ENCODE measurements at places on chromosomes 11 and 22. TPM values are rescaled to one million over a fixed set of nuclear protein-coding genes. Genes with fewer than 3 reads are reported as not detected.

DNA sequence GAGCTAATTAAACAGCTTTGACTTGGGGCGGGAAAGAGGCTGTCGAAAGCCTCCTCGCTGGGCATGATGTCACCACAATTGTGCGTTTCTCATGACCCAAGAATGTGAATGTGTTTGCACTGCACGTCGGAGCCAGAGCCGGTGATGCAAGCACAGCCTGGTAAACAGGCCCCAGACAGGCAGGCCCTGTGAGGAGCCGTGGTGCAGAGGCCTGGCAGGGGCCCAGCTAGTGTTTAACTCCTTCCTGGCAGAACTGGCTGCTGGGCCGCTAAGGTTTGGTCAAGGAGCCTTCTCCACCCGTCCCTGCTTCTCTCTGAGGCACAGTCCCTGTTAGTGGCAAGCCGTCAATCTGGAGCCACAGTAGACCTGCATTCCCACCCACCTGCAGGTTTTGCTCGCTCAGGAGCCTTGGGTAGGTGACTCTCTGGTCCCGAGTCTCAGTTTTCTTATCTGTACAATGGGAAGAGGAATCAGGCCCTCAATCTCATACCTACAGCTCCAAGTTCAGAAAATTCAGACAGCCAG lies 25.4 kb upstream of the SMTN start:
- H3K4me3 ChIP-seq, result no peak overlapping the region
- no peak for DNase-seq
- H3K36me3 ChIP-seq, result no peaks in the 10 kb centered on the region
- H3K27me3 ChIP-seq, result no peaks in the 10 kb centered on the region

DNA sequence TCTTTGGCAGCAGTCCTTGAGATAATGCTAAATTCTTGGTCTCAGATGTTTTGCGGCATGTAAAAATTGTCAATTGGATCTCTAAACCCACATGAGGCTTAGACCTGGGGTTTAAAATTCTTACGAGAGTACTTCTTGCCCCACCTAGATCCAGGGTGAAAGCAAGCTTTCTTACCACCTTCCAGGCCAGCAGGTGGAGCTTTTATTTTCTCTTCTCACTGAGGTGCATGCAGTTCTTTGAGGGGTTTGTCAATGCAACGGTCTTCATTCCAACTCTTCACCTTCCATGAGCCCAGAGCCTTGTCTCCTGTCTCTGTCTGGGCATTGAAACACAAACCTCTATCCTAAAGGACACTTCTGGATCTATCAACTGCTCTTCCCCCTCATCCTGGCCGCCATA lies 154.1 kb downstream of the MYO18B start:
- no peak for DNase-seq
- H3K4me3 ChIP-seq, result no peak overlapping the region
- H3K27me3 ChIP-seq, result no peaks in the 10 kb centered on the region
- no peak overlapping the region for H3K27ac ChIP-seq

DNA sequence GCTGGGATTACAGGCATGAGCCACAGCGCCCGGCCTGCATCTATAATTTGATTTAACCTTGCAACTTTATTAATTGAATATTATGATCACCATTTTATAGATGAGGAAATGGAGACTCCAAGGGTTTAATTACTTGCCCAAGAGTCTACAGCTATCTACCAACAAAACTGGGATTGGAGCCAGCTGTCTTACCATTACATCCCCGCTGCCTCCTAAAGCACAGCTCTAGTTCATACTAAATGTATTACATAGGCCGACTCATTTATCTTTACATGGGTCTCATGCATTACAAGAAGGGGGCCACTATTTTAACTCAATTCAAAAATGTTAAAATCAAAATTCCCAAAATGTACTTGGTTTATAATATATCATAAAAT lies 14.1 kb upstream of the TMA7B start:
- H3K27me3 ChIP-seq, result no peaks in the 10 kb centered on the region
- H3K4me3 ChIP-seq, result no peak overlapping the region
- peaks cover 27% of the 10 kb centered on the region for H3K4me1 ChIP-seq
- DNase-seq, result no peak
- H3K27ac ChIP-seq, result no peak overlapping the region

The SCGB1C1 gene
- not detected for total RNA-seq

GRCh38 chr22:45709866-45710265 lies 38.2 kb downstream of the ATXN10 start:
- no peaks in the 10 kb centered on the region for H3K4me1 ChIP-seq
- DNase-seq, result no peak
- peaks cover 5% of the 10 kb centered on the region for H3K36me3 ChIP-seq
- H3K4me3 ChIP-seq, result no peak overlapping the region

- H3K4me1 ChIP-seq, result peaks cover 8% of the 10 kb centered on the region
- H3K27me3 ChIP-seq, result no peaks in the 10 kb centered on the region
- no peak overlapping the region for H3K27ac ChIP-seq
- no peaks in the 10 kb centered on the region for H3K36me3 ChIP-seq
Observed at GRCh38 chr22:22838148-22838786, 49.3 kb upstream of the IGLL5 start.

DNA sequence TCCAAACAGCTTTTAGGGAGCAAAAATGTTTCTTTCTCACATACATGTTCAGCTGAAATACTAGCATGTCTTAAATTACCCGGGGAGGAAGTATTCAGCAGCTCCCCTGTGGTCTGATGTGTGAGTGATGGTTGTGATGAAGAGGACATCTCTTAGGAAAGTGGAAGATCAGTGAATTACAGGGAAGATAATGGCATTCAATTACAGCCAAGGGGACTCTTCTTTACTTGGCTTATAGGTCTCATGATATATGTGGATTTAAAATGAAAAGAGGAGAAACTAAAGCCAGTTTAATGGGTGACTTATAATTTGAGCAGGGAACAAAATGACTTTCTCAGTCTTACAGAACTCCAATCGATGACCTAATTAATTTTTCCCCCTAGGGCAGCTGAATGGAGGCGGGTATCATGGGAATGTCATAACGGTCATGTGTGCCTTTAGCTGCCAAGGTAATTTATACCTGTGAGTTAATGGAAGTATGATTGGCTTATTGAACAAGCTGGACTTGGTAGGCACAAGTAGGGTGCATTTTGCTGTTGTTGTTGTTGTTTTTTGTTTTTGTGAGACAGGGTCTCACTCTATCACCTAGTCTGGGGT lies 198.8 kb downstream of the HIPK3 start:
- H3K36me3 ChIP-seq, result no peaks in the 10 kb centered on the region
- H3K4me1 ChIP-seq, result no peaks in the 10 kb centered on the region
- DNase-seq, result no peak
- no peak overlapping the region for H3K27ac ChIP-seq
- no peak overlapping the region for H3K4me3 ChIP-seq

DNA sequence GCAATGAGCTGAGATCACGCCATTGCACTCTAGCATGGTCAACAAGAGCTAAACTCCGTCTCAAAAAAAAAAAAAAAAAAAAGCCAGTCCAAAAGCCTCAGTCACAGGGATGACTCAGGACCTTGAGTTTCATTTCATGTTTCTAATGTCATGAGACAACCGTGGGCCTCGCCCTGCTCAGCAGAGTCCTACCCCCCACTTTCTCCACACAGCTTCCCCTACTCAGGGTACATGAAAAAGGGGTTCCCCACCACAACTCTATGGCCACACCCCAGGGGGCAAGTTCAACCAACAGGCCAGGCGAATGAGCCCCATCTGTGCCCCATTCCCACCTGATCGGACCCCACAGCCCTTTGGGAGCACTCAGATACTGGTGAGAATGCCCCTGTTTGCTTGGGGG lies 24.3 kb upstream of the ADA2 start:
- no peaks in the 10 kb centered on the region for H3K36me3 ChIP-seq
- H3K4me3 ChIP-seq, result no peak overlapping the region
- peaks cover 30% of the 10 kb centered on the region for H3K4me1 ChIP-seq
- H3K27me3 ChIP-seq, result no peaks in the 10 kb centered on the region
- DNase-seq, result peak; percentile 82

- no peak overlapping the region for H3K4me3 ChIP-seq
- peaks cover 36% of the 10 kb centered on the region for H3K36me3 ChIP-seq
- H3K4me1 ChIP-seq, result no peaks in the 10 kb centered on the region
- H3K27me3 ChIP-seq, result no peaks in the 10 kb centered on the region
- DNase-seq, result no peak
Observed at GRCh38 chr11:44113018-44113417, 17.5 kb downstream of the EXT2 start.
